ENCODE measurements at places on chromosomes 6 and 20.
A peak's percentile ranks its signal among the peaks of the same experiment; 100 is the strongest.

- no peak for DNase-seq
These were observed 169.9 kb downstream of the PRL start for GRCh38 chr6:22126910-22127309.

DNA sequence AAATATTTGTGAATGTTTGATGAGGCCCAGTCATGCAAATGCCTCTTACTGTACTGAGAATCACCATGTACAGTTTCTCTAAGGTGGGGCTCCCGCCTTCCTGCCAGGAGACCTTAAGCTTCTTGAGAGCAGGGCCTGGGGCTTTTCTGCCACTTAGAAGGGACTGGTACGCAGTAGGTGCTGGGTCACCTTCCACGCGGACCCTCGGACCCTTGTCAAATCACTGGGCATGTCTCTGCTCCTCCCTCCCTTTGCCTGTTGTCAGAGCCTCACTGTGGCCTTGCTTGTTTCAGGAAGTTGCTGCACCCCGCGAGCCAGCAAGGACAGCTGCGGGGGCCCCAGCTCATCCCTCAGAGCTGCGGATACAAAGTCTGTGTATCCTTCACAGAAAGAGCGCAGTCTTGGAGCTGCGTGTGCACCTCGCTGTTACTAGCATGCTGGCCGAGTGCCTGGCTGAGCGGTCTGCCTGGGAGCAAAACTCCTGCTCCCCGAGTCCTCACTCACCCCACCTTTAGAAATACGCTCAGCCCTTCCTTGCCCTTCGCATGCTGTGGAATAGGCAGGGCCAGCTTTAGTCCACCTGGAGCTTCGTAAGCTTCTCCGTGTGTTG lies 30.7 kb upstream of the IRF4 start:
- no peak for DNase-seq

- DNase-seq = no peak
These were observed 709 bp downstream of the PPP1R16B start for GRCh38 chr20:38805958-38806854.

DNA sequence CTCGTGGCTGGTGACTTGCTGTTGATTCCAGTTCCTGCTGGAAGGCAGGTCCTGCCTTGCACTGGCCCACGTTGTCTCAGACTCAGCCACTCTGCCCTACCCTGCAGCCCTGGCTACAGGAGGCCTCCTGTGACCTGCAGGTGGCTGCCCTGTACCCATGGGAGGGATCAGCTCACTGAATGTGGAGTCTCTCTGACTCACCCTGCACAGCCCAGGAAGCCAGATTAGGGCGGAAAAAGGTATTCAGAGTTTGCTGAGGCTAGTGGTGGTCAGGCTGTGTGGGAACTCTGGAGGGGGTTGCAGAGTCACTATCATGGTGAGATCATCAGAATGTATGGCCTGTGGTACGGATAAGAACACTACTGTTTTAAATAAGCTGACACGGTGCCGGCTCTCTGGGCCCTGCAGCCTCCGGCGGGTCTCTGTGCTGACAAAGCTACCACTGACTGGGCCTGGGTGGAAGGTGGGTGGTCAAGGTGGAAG lies 24.7 kb upstream of the PYGB start:
- DNase-seq = peak; percentile 18

DNA sequence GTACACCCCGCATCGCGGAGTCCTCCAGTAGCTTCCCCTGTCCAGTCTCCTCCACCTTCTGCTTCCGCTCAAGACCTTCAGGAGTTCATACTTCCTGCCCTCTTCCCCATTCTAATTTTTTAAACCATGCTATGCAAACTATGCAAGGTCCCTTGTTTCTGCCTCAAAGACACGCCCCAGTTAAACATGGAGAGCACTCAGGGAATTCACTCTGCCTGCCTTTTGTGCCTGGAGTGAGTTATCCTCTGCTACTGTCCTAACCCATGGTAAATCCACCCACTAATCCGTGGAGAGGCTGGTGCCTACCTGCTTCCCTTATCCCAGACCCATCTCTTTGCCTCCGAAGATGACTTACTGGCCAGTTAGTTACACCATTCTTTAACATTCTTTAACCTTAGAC lies 473.7 kb upstream of the JARID2 start:
- DNase-seq = no peak

GRCh38 chr6:147106759-147107401 lies 97.3 kb upstream of the STXBP5 start:
- peak; percentile 5 for DNase-seq

GRCh38 chr6:153084393-153084792 lies 46.7 kb downstream of the RGS17 start:
- no peak for DNase-seq

GRCh38 chr6:47822856-47823554 lies 41.2 kb downstream of the OPN5 start:
- DNase-seq = no peak

DNA sequence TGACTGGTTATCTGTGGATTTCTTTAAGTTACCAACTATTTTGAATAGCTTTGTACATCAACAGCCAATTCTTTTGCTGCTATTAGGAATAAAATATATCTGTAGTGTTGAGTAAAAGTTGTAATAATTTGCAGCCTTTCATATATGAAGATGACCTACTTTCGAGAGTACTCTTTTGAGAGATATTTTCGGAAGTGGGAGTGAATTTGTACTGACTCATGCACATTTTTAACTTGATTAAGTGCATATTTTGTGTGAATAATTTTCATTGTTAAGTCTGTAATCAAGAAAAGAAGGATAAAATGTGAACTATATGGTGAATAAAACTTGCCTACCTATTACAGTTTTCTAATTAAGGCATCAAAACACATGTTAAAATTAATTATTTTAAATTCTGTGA lies 51.9 kb downstream of the L3MBTL3 start:
- DNase-seq = no peak

DNA sequence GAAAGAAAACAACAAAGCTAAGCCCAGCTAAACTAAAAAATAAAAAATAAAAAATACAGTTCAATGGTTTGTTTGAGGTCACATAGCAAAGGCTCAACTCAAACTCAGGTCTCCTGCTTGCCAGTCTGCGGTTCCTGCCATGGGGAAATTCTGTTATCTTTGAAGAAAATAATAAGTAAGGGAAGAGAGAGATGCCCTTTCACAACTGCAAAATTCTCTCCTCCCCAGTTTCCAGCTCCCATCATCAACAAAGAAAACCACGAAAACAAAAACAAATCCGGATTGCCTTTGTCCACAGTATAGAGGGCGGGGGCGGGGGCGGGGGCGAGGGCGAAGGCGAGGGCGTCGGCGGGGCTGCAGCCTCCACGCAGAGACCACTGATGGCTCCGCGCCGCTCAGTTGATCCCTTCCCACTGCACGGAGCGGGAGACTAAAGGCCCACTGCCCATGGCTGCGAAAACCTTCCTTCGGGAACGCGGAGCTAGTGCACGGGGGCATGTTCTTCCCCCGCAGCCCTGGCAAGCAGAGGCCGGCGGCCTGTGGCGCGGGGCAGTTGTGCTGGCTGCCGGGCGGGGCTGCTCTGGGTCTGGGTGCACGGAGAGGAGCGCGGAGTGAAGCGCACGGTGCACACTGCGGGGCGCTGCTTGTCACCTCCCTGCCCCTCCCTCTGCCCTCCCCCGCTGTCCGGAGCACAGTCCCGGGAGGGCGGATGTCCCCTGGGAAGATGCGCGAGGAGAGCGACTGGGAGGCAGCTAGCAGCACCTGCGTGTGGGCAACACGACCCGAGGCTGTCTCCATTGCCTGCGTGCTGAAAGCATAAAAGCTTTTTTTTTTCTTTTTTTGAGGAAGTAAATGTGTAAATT lies 54.1 kb upstream of the TPD52L1 start:
- DNase-seq = no peak

DNA sequence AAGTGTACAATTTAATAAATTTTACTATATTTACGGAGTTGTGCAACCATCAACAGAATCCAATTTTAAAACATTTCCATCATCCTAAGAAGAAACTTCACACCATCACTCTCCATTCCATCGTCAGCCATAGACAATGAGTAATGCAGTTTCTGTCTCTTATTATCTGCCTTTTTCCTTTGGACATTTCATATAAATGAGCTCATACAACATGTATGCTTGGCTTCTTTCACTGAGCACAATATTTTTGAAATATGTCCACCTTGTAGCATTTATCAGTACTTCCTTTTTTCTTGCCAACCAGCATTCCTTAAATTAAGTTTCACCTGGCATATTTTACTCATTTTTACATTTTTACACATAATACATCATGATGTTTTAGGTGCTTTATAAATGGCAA lies 22.7 kb upstream of the HIVEP1 start:
- DNase-seq = no peak

GRCh38 chr6:169344750-169345065 lies 91.1 kb upstream of the THBS2 start:
- DNase-seq = no peak

DNA sequence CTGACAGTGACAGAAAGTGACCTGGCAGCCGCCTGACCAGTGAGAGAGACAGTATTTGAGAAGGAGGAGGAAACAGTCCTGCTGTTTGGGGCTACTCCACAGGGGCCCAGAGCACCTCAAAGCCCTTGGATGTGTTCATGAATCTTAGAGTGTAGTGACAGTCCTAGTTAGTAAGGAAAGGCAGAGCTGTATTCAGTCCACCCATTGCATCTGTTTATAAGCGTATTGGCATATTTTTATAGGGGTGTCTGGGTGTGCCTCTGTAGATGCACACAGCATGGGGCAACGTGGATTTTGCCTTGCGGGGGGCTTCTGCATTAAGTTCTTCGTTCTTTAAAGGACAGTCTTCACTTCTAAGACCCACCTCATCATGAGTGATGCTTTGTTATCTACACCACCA lies 44.6 kb upstream of the SLC22A1 start:
- DNase-seq = no peak

DNA sequence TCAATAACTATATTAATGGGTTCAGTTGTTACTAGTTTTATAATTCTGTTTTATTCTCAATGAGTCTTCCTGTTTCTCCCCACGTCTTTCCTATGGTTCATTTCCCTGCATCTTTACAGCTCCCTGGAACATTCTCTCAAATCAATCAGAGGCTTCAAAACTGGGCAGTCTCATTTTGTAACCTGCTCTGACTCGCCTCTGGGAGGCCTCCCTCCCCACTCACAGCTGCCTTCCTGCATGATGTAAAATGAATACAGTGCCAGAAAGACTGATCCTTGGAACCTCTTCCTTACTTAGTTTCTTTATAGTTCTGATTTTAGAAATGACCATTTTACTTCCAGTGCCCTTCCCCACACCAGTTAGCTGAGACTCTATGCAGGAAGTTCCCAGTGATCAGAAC lies 103.9 kb downstream of the ESR1 start:
- no peak for DNase-seq

- DNase-seq = no peak
These were observed 81.5 kb upstream of the ISM1 start for GRCh38 chr20:13139459-13140150.

Data from AG09319 (cell line).